Spinal cord (tissue), 10 donors: ENCODE measurements at places on chromosomes 13 and 19. TPM values are rescaled to one million over a fixed set of nuclear protein-coding genes. Genes with fewer than 3 reads are reported as not detected.

- no peaks in the 10 kb centered on the region for H3K4me1 ChIP-seq
- no peaks in the 10 kb centered on the region for H3K27me3 ChIP-seq
- H3K36me3 ChIP-seq, result peaks cover 80% of the 10 kb centered on the region
- no peak overlapping the region for H3K27ac ChIP-seq
Observed at GRCh38 chr13:19664481-19665230, 31.2 kb downstream of the MPHOSPH8 start.

DNA sequence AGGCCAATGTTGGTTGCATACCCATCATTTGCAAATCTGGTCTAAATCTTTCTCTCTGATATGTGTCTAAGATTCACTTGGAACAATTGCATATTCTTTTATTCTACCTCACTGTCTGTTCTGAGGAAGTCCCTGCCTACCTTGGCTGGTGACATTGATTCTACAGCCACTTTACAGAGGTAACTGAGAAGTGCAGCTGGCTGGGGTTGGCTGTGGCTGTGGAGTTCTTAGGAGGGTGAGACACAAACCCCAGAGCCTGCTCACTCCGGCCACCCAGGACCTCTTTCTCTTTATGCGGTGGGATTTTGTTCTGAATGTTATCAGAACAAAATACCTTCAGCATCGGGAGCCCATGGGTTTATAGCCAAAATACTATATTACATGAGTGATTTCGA is 54.5 kb upstream of the IRS2 start:
- no peak for DNase-seq
- H3K4me1 ChIP-seq, result peaks cover 7% of the 10 kb centered on the region
- H3K4me3 ChIP-seq, result no peak overlapping the region
- H3K36me3 ChIP-seq, result no peaks in the 10 kb centered on the region

- H3K27me3 ChIP-seq, result no peaks in the 10 kb centered on the region
- DNase-seq, result no peak
- H3K36me3 ChIP-seq, result no peaks in the 10 kb centered on the region
- H3K4me3 ChIP-seq, result no peak overlapping the region
- no peaks in the 10 kb centered on the region for H3K4me1 ChIP-seq
Observed at GRCh38 chr13:108752276-108752675, 122.9 kb downstream of the MYO16 start.

DNA sequence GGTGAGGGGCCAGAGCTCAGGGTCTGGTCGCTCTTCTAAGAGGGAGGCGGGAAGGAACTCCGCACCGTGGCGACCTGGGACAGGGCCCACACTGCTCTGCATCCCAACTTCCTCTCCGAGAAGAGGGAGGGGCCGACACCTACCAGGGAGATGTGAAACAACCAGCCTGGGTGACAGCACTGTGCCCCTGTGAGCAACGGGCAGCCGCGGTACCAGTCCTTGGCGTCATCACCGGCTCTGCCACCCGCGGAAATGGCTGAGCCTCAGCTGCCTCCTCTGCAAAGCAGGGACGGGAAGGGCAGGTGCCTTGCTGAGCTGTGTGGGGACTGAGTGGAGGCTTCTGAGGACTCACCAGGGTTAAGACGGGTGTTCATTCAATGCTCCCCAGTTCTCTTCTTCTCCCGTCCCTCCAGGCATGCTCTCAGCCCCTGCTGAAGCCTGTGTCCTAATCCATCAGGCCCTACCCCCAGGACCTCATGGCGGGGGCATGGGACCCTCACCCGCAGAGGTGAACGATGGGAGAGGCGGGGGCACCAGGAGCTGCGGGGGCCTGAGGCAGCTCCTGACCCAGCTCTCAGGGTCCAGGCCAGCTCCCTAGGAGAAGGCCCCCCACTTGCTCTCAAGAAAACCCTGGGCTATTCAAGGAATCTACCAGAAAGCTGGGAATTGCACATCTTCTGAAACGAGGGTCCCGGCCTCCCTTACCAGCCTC is 9.3 kb downstream of the ZNF787 start:
- H3K4me3 ChIP-seq, result no peak overlapping the region
- peaks cover 45% of the 10 kb centered on the region for H3K36me3 ChIP-seq
- no peaks in the 10 kb centered on the region for H3K27me3 ChIP-seq
- H3K27ac ChIP-seq, result no peak overlapping the region
- peaks cover 62% of the 10 kb centered on the region for H3K4me1 ChIP-seq
- DNase-seq, result no peak

DNA sequence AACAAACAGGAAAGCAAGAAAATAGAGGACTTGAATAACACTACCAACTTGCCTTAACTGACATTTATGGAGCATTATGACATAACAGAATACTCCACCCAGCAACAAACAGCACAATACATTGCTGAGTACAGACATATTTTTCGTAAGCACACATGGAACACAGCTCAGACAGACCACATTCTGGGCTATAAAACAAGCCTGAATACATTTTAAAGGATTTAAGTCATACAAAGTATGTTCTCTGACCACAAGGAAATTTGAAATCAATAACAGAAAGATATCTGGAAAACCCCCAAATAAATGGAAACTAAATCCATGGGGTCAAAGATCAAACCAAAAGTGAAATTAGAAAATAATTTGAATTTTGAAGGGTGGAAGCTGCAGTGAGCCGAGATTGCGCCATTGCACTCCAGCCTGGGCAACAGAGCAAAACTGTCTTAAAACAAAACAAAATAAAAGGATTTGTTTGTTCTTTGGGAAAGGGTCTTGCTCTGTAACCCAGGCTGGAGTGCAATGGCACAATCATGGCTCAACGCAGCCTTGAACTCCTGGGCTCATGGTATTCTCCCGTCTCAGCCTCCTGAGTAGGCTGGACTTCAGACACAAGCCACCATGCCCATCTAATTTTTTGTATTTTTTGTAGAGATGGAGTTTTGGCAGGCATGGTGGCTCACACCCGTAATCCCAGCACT is 5.6 kb downstream of the ZDHHC20 start:
- no peaks in the 10 kb centered on the region for H3K4me1 ChIP-seq
- H3K27me3 ChIP-seq, result no peaks in the 10 kb centered on the region
- H3K27ac ChIP-seq, result no peak overlapping the region

The LENG8 gene
- polyA plus RNA-seq, result 269 TPM

The MEDAG gene
- 1.4 TPM for polyA plus RNA-seq

The ZNF541 gene
- polyA plus RNA-seq, result 0.59 TPM
